ENCODE measurements at places on chromosomes 6 and 20. TPM values are rescaled to one million over a fixed set of nuclear protein-coding genes. Genes with fewer than 3 reads are reported as not detected.
A peak's percentile ranks its signal among the peaks of the same experiment; 100 is the strongest.

- H3K36me3 ChIP-seq, result peaks cover 9% of the 10 kb centered on the region
- H3K27ac ChIP-seq, result no peak overlapping the region
- no peak overlapping the region for H3K4me3 ChIP-seq
- H3K27me3 ChIP-seq, result no peaks in the 10 kb centered on the region
- no peak for DNase-seq
Observed at GRCh38 chr6:17859846-17860245, 127.6 kb downstream of the KIF13A start.

- no peak overlapping the region for H3K4me3 ChIP-seq
- no peak overlapping the region for H3K27ac ChIP-seq
- no peaks in the 10 kb centered on the region for H3K27me3 ChIP-seq
- H3K4me1 ChIP-seq, result peaks cover 12% of the 10 kb centered on the region
- no peak for DNase-seq
- H3K36me3 ChIP-seq, result peaks cover 41% of the 10 kb centered on the region
Observed at GRCh38 chr6:36526066-36526465, 21.2 kb downstream of the STK38 start.

GRCh38 chr20:5570452-5570851 is 179.7 kb upstream of the SHLD1 start:
- no peak overlapping the region for H3K27ac ChIP-seq
- no peaks in the 10 kb centered on the region for H3K27me3 ChIP-seq
- H3K4me1 ChIP-seq, result no peaks in the 10 kb centered on the region
- H3K4me3 ChIP-seq, result no peak overlapping the region
- H3K36me3 ChIP-seq, result peaks cover 79% of the 10 kb centered on the region

- no peaks in the 10 kb centered on the region for H3K4me1 ChIP-seq
- H3K36me3 ChIP-seq, result no peaks in the 10 kb centered on the region
- H3K4me3 ChIP-seq, result no peak overlapping the region
- no peaks in the 10 kb centered on the region for H3K27me3 ChIP-seq
Observed at GRCh38 chr6:154590756-154591155, 80.3 kb upstream of the CNKSR3 start.

DNA sequence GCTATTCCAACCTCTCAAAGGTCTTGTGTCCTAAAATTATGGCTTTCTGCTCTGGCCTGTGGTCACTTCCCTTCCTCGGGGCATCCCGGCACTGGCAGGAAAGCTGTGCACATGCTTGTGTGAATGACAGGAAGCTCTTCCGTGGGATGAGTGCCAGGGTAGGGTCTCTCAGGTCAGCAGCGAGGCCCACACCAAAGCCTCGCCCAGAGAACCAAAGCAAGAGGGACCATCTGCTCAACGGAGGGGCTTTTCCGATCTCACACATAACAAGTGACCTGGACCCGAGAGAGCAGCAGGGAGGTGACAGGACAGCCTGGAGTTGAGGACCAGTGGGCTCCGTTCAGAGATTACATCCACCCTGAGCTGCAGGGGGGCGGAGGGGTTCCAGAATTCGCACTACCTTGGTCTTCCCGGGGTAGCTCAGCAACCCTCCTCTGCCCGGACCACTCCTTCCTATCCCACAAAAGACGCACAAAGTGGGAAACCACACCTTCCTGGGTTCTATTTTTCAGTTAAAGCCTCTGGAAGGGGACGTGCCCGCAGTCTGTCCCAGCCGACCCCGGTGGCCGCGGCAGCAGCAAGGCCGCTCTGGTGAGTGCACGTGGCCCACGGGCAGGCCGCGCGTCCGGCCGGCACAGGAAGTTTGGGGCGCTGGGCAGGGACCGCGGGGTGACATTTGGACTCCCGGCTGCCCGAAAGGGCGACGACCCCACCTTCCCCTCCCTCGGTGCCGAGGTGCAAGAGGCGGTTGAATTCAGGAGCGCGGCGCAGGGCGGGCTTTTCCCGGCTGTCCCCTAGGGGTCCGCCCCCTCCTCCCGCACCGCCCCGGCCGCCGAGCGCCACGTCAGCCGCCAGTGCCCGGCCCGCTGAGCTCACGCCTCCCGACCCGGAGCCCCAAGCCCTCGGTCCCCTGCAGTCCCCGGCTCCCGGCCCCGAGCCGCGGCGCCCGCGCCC is 988 bp downstream of the TXNDC5 start:
- DNase-seq, result peak; percentile 98
- peaks cover 14% of the 10 kb centered on the region for H3K4me1 ChIP-seq
- H3K4me3 ChIP-seq, result peak overlapping the region; percentile 89

GRCh38 chr6:69383627-69384026 is 413.2 kb downstream of the LMBRD1 start:
- no peak overlapping the region for H3K4me3 ChIP-seq
- no peaks in the 10 kb centered on the region for H3K27me3 ChIP-seq
- no peak overlapping the region for H3K27ac ChIP-seq
- no peak for DNase-seq
- H3K36me3 ChIP-seq, result no peaks in the 10 kb centered on the region

GRCh38 chr20:62627901-62628612 is 14.2 kb upstream of the SLCO4A1 start:
- H3K36me3 ChIP-seq, result no peaks in the 10 kb centered on the region
- no peak overlapping the region for H3K27ac ChIP-seq
- peaks cover 20% of the 10 kb centered on the region for H3K27me3 ChIP-seq
- H3K4me3 ChIP-seq, result no peak overlapping the region

Gene TAGAP
- not detected for total RNA-seq

Gene IL17A
- total RNA-seq, result not detected

Gene C6orf52
- not detected for total RNA-seq

Gene AARS2
- 6.5 TPM for total RNA-seq

Gene ADNP
- 23.5 TPM for total RNA-seq

Gene RAD21L1
- total RNA-seq, result not detected

Measured in osteoblast (primary cell).